ENCODE measurements at places on chromosomes 7 and 10.

- no peak for DNase-seq
These were observed 146.3 kb downstream of the ZNF22 start for GRCh38 chr10:45147000-45147399.

DNA sequence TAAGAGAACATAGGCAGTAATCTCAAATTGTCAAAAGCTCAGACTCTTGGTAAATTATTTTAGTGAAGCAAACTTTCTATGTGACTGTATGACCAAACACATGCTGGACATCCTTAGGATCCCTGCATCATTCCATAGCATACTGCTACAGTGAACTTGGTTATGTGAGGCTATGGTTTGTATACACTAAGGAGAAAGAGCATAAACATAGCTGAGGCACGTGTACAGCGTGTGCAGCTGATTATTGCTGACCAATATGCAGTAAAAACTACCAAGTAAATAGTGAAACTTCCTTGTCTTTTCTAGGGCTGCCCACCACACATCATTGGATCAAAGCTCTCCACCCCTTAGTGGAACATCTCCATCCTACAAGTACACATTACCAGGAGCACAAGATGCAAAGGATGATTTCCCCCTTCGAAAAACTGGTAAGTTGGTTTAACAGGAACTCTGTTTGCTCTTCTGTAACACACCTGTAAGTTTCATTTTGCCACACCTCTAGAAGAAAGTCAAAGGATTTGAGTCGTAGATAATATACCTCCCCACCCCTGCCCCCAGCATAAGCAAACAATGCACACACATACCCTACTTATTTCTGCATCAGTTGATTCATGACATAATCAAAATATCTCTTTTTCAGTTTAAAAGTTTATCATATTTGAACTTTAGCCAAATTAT lies 98.2 kb downstream of the HDAC9 start:
- DNase-seq, result no peak

GRCh38 chr7:20745702-20746101 lies 41.0 kb downstream of the SP8 start:
- DNase-seq, result no peak

DNA sequence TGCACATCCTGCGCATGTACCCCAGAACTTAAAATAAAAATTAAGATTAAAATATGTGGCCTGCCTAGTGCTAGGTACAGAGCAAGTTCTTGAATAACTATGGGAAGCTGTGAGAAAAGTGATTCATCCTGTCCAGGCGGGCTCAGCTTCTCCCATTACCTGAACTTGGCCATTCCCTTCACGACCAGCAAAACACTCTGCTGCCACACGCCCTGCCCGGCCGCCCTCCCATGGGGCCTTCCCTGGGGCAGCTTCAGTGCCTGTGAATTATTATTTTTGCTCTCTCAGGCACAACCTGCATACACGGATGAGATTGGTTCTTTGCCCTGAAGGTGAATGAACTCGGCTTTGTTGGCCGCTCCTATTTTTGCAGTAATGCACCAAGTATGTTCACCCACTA lies 209.2 kb upstream of the SHH start:
- no peak for DNase-seq

- DNase-seq, result no peak
These were observed 218.6 kb downstream of the CELF2 start for GRCh38 chr10:11236234-11236633.

GRCh38 chr7:132760244-132760623 lies 184.0 kb upstream of the PLXNA4 start:
- no peak for DNase-seq

- no peak for DNase-seq
These were observed 31.6 kb downstream of the COA1 start for GRCh38 chr7:43697690-43698089.

GRCh38 chr7:103469095-103469948 lies 23.3 kb upstream of the SLC26A5 start:
- no peak for DNase-seq

DNA sequence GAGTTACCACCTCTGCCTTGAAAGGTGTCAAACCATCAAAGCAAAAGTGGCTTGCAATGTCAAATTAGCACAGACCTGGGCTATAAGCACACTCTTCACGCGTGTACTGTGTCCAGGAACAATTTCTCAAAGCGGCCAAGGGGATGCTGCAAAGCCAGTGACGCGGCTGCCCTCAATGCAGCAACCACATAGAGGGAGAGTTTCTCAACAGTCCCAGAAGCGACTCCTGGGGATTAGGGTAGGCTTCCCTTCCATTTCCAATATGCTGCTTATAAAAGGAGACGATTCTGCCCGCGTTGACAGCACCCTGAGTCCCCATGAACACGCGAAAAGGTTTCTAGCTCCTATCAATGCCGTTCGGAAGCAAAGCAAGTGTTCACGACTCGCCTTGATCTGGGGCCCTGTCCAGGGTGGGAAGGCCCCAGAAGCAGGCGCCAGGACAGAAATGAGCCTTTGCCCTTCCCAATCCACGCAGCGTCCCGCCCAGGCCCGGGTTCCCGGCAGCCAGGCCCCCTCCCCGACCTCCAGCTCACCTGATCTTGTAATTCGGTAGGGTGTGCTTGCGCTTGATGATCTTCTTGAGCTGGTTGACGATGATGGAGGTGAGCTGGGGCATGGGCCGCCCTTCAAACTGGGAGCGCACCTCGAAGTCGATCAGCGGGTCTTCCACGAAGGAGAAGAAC lies 1.3 kb downstream of the PDZD8 start:
- DNase-seq, result no peak

DNA sequence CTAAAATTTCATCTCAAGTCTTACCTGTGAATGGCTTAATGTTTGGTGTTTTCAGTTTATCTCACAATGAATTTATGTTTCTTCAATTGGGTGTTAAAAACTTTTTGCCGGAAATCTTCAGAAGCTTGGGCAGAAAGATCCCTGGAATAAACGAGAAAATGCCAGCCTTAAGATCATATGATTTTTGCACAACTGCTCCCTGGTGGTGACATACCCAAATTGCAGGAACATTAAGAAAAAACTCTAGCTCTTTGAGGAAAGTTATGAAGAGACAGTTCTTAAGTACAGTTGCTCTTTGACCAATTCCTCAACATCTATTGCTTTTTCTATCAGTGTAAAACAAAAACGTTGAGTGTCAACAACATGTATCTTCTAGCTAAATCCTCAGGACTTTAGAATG lies 48.2 kb upstream of the CREB5 start:
- DNase-seq, result no peak

DNA sequence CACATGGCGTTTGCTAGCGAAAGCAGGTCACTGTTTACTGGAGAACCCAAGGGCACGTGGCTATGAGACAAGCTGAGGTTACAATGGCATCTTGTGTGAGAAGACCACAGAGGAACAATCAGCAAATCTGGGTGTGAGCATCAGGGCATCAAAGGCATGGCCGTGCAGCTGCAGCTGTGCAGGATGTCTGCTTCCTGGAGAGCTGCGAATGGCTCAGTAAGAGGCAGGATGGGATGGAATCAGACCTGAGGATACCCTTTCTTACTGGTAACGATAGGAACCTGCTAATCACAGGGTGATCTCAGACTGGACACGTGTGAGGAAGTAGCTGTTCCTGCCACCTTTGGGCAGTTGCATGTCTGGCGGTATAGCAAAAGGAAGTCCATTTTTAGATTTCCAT lies 119.5 kb downstream of the RNF216 start:
- no peak for DNase-seq

DNA sequence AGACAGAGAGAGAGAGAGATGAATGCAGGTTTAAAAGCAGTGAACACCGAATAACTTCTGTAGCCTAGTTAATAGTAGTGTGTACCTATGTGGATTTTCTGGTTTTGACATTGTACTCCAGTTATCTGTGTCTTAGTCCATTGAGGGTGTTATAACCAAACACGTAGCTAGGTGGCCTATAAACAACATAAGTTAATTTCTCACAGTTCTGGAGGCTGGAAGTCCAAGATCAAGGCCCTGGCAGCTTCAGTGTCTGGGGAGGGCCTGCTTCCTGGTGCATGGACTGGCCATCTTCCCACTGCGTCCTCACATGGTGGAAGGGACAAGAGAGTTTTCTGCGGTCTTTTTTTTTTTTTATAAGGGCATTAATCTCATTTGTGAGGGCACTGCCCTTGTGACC lies 23.5 kb downstream of the AOC1 start:
- no peak for DNase-seq

DNA sequence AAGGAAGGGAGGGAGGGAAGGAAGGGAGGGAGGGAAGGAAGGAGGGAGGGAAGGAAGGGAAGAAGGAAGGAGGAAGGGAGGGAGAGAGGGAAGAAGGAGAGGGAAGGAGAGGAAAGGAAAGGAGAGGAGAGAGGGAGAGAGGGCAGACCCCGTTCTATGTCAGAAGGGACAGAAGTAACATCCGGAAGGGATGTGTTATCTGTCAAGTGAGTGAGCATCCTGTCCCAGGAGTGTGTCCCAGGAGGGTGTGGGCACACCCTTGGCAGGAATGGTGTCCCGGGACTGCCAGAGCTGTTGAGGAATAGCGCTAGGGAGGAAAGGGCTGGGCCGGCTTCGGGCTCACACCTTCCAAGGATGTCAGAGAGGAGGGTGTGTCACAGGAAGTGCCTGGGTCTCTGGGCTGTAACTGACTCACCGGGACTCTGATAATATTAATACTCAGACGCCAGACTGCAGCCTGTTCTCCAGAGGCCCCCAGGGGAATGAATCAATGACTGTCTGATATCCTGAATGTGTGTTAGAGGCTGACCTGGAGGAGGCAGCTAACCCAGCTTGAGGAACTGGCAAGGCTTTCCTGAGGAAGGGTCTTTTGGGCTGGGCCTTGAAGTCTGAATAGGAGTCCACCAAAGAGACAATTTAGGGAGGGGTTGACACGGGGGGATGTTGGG lies 125.6 kb upstream of the TNRC18 start:
- DNase-seq, result no peak

DNA sequence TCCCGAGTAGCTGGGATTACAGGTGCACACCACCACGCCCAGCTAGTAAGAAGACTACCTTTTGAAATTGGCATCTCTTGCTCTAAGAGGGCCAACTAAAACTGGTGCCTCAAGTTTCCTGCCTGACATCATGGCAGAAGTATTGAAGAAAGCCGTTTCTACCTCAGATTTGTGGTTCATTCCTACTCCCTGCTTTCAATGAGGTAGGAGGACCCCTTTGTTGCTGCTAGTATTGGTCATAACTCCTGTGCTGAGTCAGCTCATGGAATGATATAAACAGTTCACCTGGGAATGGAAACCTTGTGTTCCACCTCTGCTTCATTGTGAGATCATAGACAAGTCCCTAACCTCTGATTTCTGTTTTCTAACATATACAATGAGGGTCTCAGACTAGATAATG lies 82.8 kb downstream of the CDK6 start:
- DNase-seq, result no peak

DNA sequence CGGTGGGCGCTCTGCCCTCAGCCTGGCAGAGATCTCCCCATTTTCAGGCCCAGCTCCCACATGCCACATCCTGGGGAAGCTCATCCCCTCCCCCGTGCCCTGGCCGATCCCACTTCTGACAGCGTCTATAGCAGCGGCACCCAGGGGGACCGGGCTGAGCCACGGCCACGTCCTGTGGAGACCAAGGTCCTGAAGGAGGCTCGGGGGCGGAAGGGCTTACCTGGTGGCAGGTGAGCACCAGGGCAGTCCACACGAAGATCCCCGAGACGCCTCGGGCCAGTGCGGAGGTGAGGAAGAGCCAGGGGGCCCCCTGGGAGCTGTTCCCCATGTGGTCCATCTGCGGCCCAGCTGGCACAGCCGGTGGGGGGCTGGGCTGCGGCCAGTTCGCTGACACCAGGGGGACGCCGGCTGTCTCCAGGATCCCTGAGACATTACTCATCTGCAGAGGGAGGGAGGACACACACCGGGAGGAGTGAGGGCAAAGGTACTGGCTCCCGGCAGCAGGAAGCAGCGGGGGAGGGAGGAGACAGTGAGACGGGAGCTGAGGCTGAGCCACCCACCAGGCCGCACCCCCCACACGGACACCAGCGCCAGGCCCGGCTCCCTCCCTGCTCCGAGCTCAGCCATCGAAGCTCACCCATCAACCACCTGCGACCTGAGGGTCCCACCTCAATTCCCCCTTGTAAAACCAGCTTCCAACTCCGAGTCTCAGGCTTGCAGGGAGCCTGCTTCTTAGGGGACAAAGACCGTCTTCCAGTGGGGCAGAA lies 776 bp downstream of the TMEM184A start:
- no peak for DNase-seq

- DNase-seq, result no peak
These were observed 186.1 kb downstream of the MLLT10 start for GRCh38 chr10:21720090-21720489.

DNA sequence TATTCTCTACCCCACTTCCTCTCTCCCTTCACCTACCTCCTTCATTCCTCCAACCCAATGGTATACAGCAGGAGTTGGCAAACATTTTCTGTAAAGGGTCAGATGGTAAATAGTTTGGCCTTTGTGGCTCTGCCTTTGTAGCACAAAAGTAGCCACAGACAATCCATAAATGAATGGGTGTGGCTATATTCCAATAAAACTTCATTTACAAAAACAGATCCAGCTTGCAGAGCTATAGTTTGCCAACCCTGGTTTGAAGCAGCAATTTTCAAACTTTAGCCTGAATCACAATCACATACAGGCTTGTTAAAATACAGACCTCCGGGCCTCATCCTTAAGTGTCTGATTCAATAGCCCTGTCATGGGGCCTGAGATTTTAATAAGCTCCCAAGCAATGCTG lies 110.5 kb downstream of the CPEB3 start:
- DNase-seq, result no peak

GRCh38 chr7:45962861-45963260 lies 41.8 kb upstream of the IGFBP3 start:
- DNase-seq, result no peak

DNA sequence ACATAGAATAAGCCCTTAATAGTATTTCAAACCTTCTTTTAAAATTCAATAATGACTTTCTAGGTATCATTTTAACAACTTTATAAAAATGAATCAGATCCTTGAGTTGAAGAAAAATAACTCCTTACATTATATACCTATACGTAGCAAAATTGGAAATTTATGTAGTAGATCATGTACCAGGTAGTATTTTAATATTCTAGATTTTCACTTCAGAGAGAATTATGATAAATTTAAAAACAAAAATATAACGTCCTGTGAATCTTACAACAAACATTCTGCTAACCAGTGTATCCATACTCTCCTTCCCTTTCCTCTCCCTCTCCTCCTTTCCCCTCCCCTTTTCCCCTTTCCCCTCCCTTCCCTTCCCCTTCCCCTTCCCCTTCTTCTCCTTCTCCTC lies 6.1 kb upstream of the RAB11FIP2 start:
- no peak for DNase-seq

DNA sequence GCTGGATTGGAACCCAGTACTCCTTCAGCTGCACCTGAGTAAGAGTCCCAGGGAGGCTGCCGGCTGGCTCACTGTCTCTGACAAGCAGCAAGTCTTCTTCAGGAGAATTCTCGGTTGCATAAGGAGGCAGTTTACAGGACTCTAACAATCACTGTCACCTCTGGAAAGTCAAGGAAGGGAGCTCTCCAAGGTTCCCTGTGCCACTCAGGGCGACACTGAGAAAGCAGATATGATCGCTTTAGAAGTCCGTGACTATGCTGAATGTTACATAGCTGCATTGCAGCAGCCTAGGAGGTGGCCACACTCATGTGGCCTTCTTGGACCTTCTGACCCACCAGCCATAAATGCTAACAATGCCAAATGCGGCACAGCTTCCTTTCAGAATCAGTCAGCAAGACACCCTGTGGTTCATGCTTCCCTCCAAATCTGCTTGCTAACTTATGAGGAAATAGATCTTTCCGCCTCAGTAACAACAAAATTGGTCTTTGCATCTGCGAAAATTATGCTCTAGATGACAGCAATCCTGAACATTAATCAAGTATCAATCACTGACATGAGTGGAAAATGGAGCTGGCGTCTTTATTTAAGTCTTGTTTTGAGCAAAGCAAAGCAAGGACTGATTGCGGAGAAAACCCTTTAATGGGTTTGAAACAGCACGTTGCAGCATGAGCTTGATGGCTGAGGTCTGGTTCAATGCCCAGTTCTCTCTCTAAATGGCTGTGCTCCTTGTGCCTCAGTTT lies 132.9 kb downstream of the ATXN7L1 start:
- DNase-seq, result no peak
